ENCODE measurements at places on chromosomes 13 and 19.

DNA sequence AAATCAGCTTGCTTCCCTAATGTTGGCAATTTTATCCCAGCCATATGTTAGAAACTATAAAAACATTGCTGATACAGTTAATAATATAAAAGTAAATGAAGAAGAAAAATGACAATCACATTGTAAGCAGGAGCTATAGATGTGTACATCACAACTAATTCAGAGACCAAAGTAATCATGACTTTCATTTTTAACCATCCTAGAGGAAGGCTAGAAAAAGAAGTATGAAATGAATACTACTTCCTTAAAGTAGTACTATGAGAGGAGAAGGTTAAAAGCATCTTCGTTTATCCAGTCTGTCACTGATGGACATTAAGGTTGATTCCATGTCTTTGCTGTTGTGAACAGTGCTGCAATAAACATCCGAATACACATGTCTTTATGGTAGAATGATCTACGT, 135.5 kb downstream of the IRS2 start:
- no peak for DNase-seq

DNA sequence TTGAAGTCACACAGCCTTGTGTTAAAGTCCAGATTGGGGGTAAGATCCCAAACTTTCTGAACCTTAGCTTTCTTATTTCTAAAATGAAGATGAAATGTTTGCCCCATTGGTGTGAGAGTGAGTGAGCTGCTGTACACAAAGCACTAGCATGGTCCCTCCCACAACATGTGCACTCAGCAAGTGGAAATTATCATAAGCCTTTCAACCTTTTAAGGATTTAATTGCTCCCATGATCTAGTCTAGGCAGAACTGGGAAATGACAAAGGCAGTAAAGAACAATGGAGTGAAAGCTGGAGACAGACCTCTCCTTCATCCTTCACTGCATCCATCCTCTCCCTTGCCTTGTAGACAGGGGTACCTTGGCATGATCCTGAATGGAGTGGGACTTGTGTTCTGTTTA, 76.0 kb upstream of the GPR12 start:
- no peak for DNase-seq

DNA sequence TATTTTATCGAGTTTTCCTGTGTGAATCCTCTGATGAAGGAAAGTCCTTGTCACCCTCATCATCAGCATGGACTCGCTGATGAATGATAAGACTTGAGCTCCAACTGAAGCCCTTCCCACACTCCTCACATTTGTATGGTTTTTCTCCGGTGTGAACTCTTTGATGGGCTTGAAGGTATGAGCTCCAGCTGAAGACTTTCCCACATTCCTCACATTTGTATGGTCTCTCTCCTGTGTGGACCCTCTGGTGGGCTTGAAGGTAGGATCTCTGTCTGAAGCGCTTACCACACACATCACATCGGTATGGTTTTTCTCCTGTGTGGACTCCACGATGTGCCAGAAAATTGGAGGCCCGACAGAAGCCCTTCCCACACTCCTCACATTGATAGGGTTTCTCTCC, 21.7 kb downstream of the ZNF45 start:
- no peak for DNase-seq

GRCh38 chr19:16283210-16284061, 41.2 kb upstream of the KLF2 start:
- DNase-seq: peak; percentile 63

DNA sequence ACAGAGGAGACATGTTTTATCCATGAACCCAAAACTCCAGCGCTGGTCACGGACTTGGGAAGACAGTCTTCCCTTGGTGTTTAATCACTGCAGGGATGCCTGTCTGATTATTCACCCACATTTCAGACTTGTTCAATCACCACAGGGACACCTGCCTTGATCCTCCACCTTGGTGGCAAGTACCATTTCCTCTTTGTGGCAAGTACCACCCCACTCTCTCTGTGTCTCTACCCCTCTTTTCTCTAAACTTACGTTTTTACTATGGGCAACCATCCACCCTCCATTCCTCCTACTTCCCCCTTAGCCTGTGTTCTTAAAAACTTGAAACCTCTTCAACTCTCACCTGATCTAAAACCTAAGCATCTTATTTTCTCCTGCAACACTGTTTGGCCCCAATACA, 16.8 kb downstream of the ZNF83 start:
- no peak for DNase-seq

DNA sequence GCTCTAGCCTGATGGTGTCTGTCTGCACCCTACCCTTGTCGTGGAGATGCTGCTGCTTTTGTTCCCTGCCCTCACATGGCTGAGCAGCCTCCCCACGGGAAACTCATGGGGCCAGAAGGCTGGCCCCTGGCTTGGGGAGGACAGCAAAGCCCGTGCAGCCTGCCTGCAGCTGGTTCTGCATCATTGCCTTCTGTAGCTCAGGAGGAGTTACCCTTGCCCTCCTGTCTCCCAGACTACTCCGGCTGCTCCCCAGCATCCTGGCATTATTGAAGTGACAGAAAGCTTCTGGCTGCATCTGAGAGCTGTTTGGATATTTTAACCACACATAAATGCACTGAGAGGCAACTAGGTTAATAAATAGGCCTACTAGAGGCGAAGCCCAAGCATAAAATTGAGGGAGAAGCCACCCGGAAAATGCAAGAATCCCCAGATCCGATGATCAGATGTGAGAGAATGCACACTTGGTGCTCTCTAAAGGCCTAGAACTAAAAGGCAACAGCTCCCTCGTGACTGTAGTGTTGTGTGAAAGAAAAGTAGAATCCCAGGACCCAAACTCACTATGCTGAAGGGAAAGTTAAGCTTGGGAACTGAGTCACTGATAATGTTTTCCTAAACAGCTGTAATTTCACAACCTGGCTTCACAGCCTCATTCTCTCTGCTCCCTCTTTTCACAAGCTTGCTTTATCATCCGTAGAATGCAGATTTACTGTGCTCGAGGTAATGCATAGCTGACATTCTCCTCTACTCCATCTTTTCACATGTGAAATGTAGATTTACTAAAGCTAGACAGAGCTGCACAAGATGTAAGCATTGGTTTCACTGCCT, 110.8 kb downstream of the TNFRSF19 start:
- no peak for DNase-seq

- DNase-seq: no peak
Measured at GRCh38 chr19:6126335-6126974, 9.0 kb upstream of the ACSBG2 start.

DNA sequence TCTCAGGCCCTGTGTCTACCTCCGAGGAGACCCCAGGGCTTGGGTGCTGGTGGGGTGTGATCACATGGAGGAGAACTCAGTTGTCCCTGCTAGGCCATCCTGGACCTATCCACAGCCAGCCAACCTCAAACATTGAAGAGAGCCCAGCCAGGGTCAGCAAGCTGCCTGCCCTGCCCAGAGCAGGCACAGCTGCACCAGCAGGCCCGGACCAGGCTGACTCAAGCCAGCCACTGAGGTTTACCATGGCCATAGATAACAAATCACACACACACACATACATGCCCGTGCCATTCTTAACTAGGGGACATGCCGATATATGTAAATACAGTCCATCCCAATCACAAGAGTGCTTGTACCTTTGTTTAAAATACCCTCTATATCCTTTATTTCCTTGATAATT, 8.1 kb downstream of the ARHGEF7 start:
- no peak for DNase-seq

GRCh38 chr19:47633517-47633916, 24.6 kb downstream of the BICRA start:
- no peak for DNase-seq
